Endothelial cell (in vitro differentiated cells): ENCODE measurements at places on chromosomes 6 and 20. TPM values are rescaled to one million over a fixed set of nuclear protein-coding genes. Genes with fewer than 3 reads are reported as not detected.

DNA sequence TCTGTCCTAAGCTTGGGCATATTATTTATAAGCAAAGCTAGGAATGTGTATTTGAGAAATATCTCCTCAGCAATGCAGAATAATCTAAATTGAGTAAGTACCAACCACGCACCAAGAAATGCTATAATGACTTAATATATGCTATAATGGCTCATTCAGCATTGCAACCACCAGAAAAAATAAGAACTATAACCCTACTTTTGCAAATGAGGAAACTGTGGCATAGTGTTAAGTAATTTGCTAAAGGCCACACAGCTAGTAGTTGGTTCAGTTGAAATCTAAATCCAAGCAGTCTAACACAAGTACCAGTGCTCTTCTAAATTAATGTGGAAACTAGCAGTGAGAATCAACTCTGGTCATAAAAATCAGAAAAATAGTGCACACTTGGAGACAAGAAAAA is 35.7 kb downstream of the HBS1L start:
- no peak for DNase-seq

- no peak for DNase-seq
Observed at GRCh38 chr6:125923366-125923877, 33.1 kb upstream of the HINT3 start.

PPP1R16B gene
- 46.9 TPM for total RNA-seq

- DNase-seq: no peak
Observed at GRCh38 chr6:117396228-117396627, 29.5 kb downstream of the ROS1 start.

- no peak for DNase-seq
Observed at GRCh38 chr6:2476376-2476775, 231.0 kb upstream of the GMDS start.

PDE7B gene
- 0.62 TPM for total RNA-seq

DNA sequence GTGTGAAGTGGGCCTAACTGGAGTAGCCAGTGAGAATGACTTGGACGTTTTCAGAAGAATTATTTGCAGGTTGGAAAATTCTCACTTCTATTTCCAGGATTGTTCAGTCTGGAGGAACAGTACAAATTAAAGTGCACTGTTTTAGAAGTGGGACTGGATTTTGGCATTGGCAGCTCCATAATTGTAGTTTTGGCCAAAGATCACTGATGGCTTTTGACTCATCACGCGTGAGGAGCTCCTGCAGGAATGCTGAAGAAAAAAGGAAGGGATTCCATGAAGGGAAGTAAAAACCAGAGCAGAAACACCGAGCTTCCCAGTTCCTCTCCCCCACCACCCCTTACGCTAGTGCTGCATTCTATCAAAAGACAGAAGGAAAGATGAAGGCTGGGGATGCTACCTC is 103.5 kb downstream of the JARID2 start:
- DNase-seq: no peak

SYNDIG1 gene
- 8.1 TPM for total RNA-seq

DNA sequence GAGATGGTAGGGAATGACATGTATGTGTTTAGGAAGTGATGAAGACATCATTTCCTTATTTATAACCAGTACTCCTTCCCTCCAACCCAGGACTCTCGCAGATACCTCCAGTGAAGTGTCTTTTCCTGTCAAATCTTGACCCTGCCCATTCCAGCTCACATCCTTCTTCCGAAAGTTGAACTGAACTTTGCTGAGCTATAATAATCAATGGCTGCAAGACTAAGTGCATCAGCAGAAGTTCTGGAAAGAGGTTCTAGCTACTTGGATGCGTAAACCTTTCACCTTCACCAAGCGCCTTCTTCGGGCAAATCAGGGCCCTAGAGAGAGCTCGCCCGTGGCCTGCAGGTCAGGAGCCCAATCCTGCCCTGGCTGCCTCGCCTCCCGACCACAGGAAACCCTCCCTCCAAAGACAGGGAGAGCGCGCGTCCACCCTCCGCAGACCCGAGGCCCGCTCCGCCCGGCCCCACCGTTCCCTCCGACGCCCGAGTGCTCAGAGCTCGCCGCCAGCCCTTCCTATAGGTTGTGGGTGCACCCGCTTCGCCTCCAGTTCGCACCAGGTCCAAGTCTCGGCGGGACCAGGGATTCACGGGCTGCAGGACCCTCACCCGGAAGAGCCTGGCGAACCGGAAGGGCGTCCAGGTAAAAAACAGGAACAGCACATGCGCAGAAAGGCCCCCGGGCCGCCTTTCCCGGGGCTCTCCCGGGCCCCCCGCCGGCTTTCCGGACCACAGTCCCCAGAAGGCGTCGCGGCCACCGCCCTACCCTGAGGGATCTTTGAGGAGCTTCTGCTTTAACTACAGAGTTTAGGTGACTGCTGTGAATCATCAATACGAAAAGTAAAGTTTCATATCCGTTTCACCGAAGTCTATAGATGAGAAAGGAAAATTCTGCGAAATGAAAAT is at the start of gene ZNF334:
Gene ZNF334, minus strand, starts transcription at position 617 of the 902 bp plus-strand sequence. CDS start 1,457 bp downstream, outside the sequence.
- peak; percentile 63 for DNase-seq

DNA sequence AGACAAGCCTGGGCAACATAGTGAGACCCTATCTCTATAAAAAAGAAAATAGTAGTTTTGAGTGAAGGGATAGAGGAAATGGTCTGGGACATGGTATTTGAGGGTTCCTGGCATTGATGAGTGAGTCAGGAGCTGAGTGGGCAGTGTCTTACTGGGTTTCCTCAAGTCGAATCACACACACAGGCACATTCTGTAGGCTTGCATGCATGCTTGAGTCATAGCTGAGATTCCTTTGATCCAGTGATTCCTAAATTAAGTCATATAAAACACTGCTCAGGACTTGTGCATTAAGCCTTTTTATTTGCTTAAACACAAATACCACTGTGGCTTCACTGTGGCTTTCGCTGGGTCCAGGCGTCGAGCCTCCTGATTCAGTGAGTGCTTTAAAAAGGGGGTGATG is 71.8 kb upstream of the TMEM181 start:
- DNase-seq: no peak
